ENCODE measurements at places on chromosomes 3 and 15. TPM values are rescaled to one million over a fixed set of nuclear protein-coding genes. Genes with fewer than 3 reads are reported as not detected.

GRCh38 chr15:59662260-59662659 lies 4.9 kb upstream of the GTF2A2 start:
- no peak overlapping the region for H3K27ac ChIP-seq
- H3K36me3 ChIP-seq = peaks cover 60% of the 10 kb centered on the region
- DNase-seq = no peak
- peaks cover 6% of the 10 kb centered on the region for H3K4me1 ChIP-seq
- no peak overlapping the region for H3K4me3 ChIP-seq
- H3K27me3 ChIP-seq = no peaks in the 10 kb centered on the region

- no peak for DNase-seq
- no peak overlapping the region for H3K27ac ChIP-seq
- no peaks in the 10 kb centered on the region for H3K4me1 ChIP-seq
- H3K4me3 ChIP-seq = no peak overlapping the region
- no peaks in the 10 kb centered on the region for H3K36me3 ChIP-seq
Measured at GRCh38 chr3:107598926-107599771, 76.4 kb downstream of the BBX start.

DNA sequence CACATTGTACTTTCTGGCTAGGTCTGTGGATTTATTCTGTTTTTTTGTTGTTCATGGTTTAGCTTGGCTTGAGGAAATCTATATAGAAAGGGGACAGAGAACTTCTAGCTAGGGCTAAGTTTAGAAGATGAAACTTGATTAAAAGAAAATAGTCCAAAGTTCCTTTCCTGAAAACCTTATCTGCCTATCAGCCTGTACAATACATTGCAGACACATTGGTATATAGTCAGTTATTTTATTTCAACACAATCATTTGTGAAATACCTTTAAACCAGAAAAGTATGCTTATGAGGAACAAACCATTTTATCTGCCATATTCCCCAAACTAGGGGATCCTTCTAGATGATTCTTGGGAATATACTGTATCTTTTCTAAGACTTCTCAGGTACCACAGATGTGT lies 147.3 kb upstream of the CGNL1 start:
- no peaks in the 10 kb centered on the region for H3K27me3 ChIP-seq
- no peak for DNase-seq

- DNase-seq = no peak
- H3K36me3 ChIP-seq = no peaks in the 10 kb centered on the region
- no peak overlapping the region for H3K4me3 ChIP-seq
- H3K4me1 ChIP-seq = no peaks in the 10 kb centered on the region
- H3K27ac ChIP-seq = no peak overlapping the region
Measured at GRCh38 chr3:98259-98654, 98.3 kb upstream of the CHL1 start.

GRCh38 chr15:29348336-29348914 lies 78.8 kb upstream of the NSMCE3 start:
- no peak for DNase-seq
- H3K27ac ChIP-seq = no peak overlapping the region
- no peak overlapping the region for H3K4me3 ChIP-seq
- H3K36me3 ChIP-seq = no peaks in the 10 kb centered on the region
- 0 out of 3 replicates have a peak, but pooled peaks cover 2% of the 10 kb centered on the region for H3K4me1 ChIP-seq
- H3K27me3 ChIP-seq = peaks cover 29% of the 10 kb centered on the region

Gene SEMA3G
- not detected for total RNA-seq

Gene ACOX2
- not detected for total RNA-seq

Gene PIERCE2
- 3.1 TPM for total RNA-seq

Data from K562 (cell line).